ENCODE measurements at places on chromosomes 5 and 9.

DNA sequence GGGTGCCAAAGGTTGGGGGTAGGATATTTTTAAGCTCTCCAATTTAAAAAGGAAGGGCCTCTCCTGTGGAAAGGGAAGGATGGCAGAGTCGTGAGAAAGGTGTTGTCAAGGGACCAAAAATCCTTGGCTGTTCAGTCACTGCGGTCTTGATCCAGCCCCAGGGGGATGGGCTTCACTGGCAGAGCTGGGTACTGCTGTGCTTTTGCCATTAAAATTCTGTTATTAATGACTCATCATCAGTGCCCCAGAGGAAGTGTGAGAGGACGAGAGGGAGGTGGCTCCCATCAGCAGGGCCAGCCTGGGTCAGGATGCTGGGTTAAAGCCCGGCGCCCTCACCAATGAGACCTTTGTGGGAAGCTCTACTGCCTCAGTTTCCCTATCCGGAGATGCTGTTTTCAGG lies 16.7 kb downstream of the PCDH12 start:
- no peak for DNase-seq

DNA sequence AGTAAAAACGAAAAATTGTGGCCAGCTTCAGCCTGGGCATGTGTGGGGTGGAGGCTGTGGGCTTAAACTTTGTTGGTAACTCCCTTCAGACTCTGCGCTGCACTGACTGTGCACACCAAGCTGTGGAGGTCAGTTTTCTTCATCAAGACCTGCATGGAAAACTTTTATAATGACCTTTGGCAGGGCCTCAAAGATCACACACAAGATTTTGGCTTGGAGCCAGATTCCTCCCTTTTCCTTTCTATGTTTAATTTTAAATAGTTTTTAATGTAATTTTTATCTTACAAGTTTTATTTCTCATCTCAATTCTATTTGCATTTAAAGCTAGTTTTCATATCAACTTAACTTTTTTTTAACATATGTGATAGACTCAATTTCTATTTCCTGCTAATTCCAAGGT lies 1211.1 kb upstream of the CDH18 start:
- DNase-seq: no peak

GRCh38 chr5:149280802-149281201 lies 9.1 kb downstream of the AFAP1L1 start:
- DNase-seq: peak; percentile 32

DNA sequence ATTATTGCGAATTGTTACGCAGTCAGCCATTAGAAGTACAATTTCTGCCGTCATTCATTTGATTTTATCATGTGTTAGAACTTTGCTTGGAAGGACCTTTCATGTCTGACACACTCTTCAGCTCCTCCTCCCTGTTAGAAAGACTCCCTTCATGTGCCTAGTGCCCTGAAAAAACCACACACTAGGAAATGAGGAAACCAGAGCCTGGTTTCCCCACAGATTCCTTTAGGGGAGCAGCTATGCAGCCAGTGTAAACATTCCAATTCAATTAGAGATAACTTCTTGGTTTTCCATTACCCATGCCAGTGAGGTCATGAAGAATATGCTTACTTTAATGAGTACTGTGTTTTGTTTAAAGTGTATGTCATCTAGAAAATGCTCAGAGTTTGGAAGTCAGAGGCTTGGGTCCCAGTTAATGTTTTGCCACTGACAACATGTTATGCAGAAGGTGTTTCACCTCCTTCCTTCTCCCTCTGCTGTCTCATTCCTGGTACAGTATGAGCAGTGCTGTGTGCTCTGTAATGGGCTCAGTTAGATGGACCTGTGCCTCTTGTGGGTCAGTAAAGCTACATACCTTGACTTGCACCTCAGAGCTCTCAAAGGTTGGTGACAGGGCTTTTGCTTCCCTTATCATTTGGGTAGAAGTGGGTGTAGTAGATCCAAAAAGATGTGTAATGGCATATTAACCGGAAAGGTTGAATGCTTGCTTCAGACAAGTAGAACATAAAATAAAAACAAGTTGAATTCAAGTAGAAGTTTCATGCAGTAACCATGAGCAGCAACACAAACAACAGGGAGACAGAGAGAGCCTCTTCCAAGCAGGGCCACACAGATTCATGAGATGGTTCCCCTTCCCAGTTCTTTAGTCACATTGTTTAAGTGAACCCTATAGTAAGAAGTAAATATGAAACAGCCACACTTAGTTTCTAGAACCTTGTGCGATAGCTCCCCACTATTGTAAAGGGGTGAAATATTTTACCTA lies 52.6 kb upstream of the TNFAIP8 start:
- DNase-seq: no peak

- no peak for DNase-seq
Observed at GRCh38 chr5:179121667-179122111, 61.5 kb downstream of the ZNF354C start.

GRCh38 chr9:79617395-79617794 lies 45.6 kb downstream of the TLE4 start:
- DNase-seq: no peak

All from NCI-H146 (cell line).